ENCODE measurements at places on chromosomes 16 and 17. TPM values are rescaled to one million over a fixed set of nuclear protein-coding genes. Genes with fewer than 3 reads are reported as not detected.

ITGAX gene
- not detected for total RNA-seq

NUDT7 gene
- total RNA-seq = 3.1 TPM

GP1BA gene
- not detected for total RNA-seq

CA5A gene
- total RNA-seq = not detected

KRTAP4-5 gene
- total RNA-seq = not detected

All from pericardium fibroblast (primary cell).